ENCODE measurements at places on chromosomes 13 and 19.
A peak's percentile ranks its signal among the peaks of the same experiment; 100 is the strongest.

GRCh38 chr13:74158028-74158427, 23.8 kb upstream of the KLF12 start:
- no peak for DNase-seq

DNA sequence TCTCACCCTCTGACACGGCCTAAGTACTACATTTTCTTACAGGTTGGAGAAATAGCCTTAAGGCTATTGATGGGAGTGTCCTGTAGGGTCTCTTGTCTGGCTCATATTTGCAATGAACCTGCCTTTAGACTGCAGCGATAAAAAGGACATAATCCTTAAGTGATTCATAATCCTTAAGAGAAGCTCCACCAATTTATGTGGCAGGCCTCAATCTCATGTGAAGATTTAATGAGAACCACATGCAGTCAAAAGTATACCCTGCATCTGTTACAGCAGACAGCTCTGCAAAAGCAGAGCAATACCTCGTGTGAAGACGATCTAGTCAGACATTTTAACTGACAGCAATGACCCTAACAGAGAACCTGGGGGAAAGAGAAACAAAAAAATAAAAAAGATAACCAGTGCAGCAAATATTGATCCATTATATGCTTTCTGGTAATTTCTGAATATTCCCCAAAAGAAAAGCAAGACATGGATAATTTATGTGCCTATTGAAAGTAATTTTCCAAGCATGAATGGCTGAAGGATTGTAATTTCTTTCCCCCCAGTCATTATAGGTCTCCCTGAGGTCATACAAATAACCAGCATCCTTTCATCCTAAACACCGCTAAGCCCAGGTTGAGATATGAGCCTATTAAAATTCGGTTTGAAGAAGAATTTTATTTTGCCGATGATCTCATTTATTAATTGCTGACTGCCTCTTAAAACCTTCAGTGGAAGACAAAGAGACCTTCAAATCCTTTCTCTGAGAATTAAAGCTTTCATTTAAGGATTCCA, 321.8 kb upstream of the NBEA start:
- no peak for DNase-seq

DNA sequence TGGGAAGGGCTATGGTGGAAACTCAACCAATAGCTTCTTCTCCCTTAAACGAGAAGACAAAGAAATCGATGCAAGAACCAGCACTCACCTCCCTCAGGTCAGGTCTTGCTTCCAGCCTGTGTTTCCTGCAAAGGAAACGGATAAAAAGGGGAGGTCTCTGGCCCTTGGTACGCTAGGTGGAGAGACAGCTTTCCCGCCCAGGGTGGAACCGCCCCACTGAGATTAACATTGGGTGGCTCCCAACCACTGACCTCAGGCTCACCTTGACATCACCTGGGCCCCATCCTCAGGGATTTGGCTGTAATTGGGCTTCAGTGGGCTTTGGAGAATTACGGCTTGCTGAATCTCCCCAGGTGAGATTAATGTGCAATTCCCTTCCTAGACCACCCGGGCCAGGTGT, at the start of gene NLRP7:
Gene NLRP7, minus strand, starts transcription at position 150 of the 400 bp plus-strand sequence.
- DNase-seq = no peak

GRCh38 chr19:54387991-54388801, 23.5 kb upstream of the LAIR1 start:
- no peak for DNase-seq

DNA sequence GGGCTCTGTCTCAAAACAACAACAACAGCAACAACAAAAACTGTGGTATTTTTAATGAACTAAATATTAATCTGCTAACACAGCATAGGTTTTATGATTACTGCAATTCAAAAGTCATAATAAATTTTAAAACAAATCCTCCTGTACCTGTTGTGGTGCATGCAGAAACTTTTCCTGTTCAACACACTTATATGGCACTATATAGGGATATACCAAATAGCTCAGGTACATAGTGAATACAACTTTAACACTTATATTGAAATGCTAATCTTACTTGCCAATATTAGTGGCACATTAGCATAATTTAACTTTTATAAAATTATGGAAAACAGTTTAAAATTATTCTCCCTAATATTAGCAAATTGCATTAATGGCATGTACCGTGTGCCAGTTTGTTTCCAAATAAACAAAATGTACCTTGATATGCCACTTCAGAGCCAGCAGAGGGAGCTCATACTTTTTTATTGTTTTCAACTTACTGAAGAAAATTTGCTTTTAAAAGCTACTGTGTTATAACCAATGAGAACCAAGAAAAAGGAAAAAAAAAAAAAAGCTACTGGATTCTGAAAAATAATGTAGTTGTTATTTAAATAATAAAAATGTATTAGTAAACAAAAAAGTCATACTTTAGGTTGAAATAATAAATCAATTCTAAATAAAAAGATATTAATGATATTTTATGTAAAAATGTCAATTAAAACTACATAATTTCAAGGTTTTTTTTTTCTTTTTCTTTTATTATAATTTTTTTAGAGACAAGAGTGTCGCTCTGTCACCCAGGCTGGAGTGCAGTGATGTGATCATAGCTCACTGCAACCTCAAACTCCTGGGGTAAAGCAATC, 18.0 kb upstream of the RBM26 start:
- peak; percentile 62 for DNase-seq

DNA sequence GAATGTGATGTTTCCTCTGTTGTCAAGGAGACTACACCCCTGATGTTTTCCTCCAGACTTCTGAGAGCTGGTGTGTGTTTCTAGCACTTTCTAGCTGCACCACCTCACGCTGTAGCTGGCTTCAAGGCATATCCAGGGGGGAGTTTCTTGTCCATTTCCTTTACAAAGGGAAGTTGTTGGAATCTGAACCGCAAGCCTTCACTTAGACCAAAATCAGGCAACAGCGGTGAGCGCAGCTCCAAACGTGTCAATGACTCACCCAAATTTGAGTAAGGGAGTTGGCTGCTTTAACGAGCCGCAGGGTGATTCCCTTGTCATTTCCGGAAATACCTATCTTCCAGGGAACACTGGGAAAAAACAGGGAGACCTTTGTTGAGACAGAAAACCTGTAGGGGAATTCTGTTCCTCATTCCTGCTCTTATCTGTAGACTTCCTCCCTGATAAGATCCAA, 2.5 kb downstream of the LDLR start:
- peak; percentile 46 for DNase-seq

DNA sequence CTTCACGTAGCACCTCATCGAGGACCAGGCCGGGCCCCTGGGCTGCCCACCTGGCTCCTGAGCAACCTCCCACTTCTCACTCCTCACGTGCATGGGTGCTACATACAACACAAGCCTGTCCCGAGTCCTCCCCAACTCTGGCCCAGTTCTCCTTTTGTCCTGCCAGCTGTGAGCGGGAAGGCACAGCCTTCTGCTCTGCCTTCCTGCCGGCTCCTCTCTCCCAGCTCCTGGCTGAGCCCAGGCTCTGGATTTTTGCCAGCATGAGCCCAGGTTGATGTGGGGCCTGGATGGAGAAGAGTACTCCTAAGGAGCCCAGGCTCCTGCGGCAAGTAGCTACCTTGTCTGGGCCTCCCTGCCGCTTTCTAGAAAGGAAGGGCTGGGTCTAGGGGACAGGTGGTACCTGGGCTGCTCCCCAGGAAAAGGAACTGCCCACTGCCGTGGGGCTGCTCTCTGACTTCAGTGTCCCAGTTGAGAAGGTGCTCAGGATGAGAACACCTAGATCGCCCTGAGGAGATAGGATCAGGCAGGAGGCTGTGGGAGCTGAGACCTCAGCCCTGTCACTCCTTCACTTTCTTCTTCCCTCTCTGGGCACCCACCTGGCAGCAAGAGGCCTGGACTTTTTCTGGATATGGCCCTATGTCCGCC, 23.6 kb downstream of the LYL1 start:
- DNase-seq = peak; percentile 73

- no peak for DNase-seq
Measured at GRCh38 chr13:76758738-76759137, 127.5 kb downstream of the KCTD12 start.

DNA sequence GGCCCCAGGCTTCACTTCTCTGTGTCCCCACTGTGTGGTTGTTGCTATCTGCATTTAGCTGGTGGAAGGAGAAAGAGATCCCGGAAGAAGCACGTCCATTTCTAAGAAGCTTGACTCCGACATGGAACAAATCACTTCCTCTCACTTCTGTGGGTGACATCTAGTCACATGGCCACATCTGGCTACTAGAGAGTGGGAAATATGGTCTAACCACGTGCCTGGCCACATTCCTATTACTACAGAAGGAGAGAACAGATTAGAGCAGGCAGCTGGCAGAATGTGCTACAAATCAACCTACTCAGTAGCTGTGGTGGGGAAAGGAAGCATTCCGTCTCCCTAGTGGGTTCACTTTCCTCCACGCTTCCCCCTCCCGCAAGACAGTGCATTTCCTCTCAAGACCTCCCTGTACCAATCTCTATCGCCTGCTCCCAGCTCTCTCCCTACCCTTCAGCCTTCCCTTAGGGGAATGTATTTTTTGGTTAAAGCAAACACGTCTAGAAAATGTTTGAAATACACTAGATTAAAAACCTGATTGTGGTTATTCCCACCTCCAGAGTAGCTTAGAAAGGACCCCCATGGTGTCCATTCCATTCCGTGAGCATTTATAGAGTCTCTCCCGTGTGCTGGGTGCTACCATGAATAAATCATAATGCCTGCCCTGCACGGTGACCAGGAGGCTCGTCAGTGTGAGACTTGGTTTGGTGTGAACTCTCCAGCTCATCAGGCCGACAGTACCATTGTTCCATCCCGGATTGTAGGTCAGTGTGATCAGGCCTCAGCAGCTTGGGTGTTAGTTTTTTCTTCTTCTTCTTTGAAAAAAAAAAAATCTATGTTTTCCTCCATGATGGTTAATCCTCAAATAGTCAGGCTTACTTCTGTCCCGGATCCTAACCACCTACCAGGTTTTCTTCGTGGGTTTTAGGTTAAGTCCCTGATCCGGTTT, 8.0 kb upstream of the AMER2 start:
- no peak for DNase-seq

DNA sequence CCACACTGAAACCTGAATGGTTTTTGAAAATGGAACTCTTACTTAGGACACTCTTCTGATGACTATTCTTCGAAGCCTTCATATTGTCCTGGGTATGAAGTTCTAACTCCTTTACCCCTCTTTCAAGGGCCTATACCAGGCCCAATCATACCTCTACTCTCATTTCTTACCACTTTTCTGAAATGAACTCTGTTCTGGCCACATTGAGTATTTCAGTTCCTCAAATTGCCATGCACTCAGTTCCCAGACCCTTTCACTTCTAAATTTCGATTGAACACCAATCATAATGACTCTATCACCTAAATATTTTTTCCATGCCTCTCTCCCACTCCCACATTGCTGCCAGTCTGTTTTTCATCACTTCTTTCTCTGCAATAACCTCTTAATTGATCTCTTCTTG, 53.7 kb downstream of the LACC1 start:
- DNase-seq = no peak

GRCh38 chr13:30848332-30849027, 57.6 kb upstream of the MEDAG start:
- DNase-seq = no peak

- no peak for DNase-seq
Measured at GRCh38 chr19:5153601-5154128, 184.8 kb downstream of the KDM4B start.

GRCh38 chr19:8510589-8511115, 3.3 kb downstream of the ZNF414 start:
- no peak for DNase-seq

DNA sequence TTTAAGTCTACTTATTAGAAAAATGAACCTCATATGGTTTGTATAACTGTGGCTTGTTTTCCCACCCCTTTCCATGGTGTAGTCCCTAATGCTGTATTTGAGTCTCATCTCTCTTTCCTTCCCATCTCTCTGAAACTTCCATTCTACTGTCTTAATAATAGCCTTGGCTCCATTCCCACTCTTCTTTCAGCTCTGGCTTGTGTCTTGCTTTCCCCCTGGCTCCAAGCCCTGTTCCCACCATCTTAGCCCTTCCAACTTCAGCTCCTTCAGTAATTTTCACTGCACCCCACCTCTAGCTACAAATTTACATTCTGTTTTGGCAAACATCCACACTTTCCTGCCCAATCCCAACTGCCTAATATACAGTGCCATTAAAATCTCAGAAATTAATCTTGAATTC, 137.5 kb downstream of the SLITRK6 start:
- DNase-seq = no peak

DNA sequence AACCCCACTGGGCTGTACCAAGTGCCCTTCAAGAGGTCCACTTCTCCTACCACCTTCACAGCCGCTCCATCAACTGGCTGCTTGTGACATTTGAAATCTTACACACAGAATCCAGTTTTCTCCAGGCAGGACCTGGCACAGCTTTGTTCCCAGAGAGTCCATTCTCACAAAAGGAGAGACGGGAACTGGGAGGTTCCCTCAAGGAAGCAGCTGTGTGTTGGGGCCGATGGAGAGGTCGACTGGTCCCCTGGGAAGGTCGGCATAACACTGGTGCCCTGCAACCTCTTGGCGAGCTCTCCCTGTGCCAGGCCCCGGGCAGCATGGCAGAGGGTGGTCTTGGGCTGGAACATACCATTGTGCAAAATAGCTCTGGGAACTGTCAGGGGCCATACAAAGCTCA, 21.5 kb downstream of the ELL start:
- DNase-seq = no peak

DNA sequence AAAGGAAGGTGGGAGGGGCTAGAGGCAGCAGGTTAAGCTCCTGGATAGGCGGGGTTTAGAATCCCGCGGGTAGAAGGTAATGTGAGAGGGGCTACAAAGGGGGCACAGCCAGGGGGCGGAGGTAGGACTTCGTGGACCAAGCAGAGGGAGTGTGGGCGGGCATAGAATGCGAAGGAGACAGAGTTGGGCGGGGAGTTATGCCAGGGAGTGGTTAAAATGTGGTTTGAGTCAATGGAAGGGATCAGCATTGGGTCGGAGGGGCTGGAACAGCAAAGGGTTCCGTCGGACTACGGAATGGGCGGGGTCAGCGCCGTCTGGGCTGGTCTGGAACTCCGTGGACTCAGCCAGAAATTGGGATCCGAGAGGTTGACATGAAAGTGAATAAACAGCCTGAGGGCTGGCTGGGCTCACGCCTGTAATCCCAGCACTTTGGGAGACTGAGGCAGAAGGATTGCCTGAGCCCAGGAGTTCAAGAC, 3.0 kb downstream of the LTBP4 start:
- no peak for DNase-seq

- no peak for DNase-seq
Measured at GRCh38 chr13:113161433-113161832, 3.0 kb downstream of the PROZ start.

Data from cerebellar cortex (tissue), 1 donor.